ENCODE measurements at places on chromosomes 5 and 9.

- DNase-seq, result peak; percentile 81
Observed at GRCh38 chr5:72503888-72504491, 3.2 kb downstream of the ZNF366 start.

DNA sequence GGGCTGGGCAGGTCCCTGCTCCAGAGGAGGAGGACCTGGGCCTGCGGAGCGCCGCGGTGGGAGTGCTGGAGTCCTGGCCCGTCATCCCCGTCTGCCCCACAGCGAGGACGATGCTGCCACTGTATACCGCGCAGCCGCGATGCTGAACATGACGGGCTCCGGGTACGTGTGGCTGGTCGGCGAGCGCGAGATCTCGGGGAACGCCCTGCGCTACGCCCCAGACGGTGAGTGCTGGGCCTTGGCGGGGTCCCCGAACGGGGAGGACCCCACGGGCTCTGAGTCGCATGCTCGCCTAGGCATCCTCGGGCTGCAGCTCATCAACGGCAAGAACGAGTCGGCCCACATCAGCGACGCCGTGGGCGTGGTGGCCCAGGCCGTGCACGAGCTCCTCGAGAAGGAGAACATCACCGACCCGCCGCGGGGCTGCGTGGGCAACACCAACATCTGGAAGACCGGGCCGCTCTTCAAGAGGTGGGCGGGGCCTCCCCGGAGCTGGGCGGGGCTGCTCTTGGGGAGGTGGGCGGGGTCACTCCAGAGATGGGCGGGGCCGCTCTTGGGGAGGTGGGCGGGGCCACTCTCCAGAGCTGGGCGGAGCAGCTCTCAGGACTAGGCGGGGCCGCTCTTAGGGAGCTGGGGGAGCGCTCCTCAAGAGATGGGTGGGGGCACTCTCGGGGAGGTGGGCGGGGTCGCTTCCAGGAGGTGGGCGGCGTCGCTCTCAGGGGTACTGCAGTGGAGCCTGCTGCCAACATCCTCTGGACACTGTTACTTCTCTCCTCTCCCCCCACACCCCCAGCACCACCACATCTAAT is 13.1 kb downstream of the LRRC26 start:
- peak; percentile 68 for DNase-seq

DNA sequence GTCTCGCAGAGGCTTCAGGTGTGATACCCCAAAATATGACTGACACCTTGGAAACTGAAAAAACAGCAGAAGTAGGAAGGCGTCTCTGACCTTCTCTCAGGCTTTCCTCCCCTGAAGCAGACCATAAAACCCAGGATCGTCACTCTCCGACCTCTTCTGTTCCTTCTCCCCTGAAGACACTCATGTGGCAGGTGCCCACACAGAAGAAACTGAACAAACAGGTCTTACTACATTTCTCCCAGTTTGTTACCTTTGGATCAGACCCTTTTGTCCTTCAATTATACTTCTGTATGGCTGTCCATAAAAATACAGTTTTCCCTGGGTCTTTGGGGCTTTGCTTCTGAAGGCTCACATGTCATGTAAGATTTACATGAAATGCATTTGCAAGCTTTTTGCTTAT is 10.3 kb upstream of the PRUNE2 start:
- no peak for DNase-seq

DNA sequence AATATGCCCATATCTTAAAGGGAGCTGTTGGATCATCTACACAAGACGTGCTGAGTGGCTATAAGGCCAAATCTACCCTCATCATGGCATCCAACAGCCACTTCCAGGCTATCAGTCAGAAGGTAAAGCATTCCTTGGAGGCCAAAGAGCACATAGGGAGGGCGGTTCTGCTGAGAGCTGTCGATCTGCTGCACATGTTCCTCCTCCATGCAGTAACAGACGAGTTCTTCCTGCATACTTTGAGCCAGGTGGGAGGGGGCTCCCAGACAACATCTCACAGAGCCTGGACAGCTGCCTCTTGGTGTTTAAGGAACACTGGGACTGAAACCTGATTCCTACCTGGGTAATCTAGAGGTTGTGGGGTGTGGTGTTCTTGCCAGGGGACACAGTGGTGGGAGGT is 93.3 kb upstream of the RAI14 start:
- no peak for DNase-seq

DNA sequence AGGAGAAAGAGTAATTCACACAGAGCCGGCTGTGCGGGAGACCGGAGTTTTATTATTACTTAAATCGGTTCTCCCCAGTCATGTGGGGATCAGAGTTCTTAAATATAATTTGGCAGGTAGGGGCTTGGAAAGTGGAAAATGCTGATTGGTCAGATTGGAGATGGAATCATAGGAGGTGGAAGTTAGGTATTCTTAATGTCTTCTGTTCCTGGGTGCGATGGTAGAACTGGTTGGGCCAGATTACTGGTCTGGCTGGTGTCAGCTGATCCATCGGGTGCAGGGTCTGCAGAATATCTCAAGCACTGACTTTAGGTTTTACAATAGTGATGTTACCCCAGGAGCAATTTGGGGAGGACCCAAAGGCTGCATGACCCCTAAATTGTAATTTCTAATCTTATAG is 4.6 kb upstream of the CERCAM start:
- DNase-seq, result no peak

DNA sequence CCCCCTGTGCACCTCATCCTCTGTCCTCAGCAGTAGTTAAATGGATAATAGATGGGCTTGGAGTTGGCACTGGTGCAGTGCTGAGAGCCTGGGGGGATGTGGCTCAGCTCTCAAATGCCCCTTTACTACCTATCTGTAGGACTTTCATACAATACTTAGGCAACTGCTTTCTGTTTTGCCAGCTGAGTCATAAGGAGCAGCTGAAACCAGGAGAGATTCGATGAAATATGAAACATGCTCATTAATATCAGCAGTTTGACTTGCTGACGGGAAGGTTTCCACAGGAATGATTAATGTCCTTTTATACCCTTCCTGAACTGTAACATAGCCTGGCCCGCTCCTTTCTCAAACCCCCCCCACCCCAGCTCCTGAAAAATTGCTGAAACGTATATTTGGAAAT is 142.6 kb downstream of the SAXO1 start:
- DNase-seq, result no peak

GRCh38 chr5:2166979-2167377 is 284.3 kb upstream of the IRX4 start:
- DNase-seq, result no peak

GRCh38 chr9:83304686-83305085 is 233.5 kb downstream of the FRMD3 start:
- no peak for DNase-seq

GRCh38 chr5:57635146-57635777 is 152.7 kb upstream of the ACTBL2 start:
- DNase-seq, result no peak

DNA sequence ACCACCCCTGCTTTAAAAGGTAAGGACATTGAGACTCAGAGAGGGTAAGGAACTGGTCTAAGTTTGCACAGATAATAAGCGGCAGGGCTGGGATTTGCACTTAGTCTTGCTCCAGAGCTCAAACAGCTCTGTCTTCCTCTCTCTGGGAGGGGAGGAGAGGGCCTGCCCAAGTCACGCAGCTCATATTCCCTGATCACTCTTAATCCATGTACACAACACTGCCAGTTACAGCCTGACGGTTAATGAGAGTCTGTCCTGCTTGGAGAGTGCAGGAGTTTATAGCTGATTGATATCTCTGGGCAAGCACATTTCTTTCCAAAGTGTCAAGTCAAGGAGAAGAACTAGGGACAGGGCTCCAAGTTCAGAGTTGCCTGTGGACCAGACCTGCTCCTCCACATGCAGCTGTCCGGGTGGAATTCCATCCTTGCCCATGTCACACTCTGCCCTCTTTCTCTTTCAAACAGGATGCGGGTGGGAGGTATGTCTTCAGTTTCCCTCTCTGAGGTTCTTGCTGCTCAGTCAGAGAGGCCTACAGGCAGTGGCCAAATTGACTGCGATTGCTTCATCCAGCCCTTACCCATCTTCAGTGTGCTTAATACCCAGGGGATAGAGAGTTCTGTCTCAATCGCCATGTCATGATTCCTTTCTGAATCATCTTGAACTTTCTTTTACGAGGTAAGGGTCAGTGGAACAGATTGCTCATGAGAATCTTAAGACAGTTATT is 54.5 kb downstream of the GALNT12 start:
- peak; percentile 73 for DNase-seq

GRCh38 chr5:100479079-100479688 is 56.0 kb upstream of the FAM174A start:
- no peak for DNase-seq

DNA sequence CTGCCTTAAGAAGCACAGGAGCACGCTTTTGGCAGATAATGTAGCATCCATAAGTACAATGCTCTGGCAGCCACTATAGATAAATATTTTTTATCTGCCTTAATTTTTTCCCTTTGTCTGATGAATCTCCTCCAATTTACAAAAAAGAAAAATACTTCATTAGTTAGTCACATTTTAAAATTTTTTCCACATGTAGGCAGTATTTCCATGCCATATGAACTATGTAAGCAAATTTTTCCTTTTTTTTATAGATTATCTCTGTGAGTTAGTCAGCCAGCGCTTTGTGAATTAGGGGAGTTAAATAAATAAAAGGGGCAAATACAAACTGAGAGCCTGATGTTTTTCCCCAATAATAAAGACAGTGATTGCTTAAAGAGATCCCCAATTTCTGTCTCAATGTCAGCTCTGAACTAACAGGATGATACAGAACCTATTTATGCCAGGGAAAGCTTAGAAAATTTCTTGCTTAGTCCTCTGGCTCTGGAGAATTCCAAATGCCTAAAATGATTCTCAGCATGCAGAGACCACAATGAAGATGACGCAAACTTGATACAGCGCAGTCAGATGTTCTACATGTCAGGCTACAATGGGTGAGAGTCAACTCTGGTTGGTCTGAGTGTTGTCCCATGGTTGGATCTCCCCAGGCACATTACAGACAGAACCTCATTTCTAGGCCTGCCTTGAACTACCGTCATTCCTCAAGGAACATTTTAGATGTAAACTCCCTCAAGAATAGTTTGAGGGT is 390.4 kb upstream of the CDH6 start:
- DNase-seq, result no peak

DNA sequence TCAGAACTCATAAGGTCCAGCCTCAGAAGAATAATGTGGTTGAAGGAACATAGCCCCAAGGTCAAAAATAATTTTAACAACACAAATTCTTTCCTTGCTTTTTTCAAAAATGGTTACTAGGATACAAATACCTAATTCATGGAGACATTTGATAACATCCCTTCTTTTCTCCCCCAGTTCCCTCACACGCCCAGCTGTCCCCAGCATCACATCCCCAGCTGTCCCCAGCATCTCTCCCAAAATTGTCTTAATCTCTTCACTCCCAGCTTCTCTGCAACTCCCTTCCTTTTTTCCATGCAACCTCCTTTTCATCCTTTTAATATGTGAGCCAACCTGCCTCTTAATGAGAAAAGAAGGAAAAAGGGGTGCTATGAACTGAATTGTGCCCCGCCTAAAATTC is 77.8 kb downstream of the FSTL4 start:
- no peak for DNase-seq

DNA sequence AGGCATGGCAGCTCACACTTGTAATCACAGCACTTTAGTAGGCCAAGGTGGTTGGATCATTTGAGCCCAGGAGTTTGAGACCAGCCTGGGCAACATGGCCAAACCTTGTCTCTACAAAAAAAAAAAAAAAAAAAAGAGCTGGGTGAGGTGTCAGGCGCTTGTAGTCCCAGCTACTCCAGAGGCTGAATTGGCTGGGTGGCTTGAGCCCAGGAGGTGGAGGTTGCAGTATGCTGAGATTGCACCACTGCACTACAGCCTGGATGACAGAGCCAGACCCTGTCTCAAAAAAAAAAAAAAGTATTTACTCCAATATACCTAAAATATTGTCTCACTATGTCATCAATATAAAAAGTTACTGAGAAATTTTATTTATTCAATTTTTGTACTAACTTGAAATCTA is 2.8 kb downstream of the SCAI start:
- no peak for DNase-seq

All from suppressor macrophage (primary cell).